ENCODE measurements at places on chromosomes 13 and 19.

DNA sequence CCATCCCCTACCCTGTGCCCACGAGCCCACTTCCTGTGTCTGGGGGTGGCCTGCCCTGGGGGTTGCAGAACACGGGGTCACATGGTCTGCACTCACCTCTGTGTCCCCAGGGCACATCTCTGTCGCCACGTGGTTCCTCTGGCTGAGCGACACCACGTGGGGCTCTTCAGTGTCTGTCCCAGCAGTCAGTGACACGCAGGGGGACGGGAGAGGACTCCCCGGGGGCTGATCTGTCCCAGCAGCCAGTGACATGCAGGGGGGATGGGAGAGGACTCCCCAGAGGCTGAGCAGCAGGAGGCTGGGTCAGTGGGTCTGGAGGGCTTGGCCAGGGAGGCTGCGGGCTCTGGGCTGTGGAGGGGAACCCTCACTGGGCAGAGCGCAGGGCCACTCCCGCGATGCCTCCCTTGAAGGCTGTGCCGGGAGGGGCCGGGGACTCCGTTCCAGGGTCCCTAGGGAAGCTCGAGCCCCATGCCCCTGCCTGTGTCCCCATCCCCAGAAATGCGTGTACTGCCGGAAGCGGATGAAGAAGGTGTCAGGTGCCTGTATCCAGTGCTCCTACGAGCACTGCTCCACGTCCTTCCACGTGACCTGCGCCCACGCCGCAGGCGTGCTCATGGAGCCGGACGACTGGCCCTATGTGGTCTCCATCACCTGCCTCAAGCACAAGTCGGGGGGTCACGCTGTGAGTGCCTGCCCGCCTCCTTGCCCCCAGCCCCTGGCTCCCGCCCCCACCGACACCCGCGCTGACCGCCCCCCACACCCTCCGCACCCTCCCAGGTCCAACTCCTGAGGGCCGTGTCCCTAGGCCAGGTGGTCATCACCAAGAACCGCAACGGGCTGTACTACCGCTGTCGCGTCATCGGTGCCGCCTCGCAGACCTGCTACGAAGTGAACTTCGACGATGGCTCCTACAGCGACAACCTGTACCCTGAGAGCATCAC lies 174.8 kb downstream of the KDM4B start:
- no peak for DNase-seq

- peak; percentile 69 for DNase-seq
These were observed 1.0 kb downstream of the SMIM24 start for GRCh38 chr19:3479177-3479833.

- peak; percentile 26 for DNase-seq
These were observed 4.3 kb upstream of the DUXA start for GRCh38 chr19:57171551-57172081.

DNA sequence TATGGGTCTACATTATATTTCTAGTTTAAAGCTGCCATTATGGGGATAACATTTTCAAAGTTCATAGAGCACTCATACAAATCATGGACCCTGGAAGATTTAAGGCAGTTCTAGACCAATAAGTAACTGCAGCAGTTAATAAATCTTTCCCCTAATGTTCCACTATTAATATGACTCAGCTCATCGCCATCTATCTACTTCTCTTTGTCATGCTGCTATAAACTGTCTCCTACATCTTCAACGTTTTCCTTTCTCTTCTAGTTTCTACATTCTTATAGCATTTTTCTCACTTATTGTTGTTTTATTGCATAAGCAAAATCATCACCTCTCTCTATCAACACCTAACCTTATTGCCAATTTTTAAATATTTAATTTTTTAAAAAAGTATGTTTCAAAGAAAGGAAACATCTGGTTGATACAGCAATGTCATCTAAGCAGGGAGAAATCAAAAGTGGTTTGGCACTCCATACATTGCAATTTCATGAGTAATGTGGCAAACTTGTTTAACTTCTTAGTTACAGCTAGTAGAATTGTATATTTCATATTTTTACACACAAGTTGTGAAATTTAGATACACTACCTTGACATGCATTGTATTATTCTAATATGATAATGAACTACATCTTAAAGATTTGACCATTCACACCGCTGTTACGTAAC lies 1500.4 kb upstream of the MIR17HG start:
- no peak for DNase-seq

DNA sequence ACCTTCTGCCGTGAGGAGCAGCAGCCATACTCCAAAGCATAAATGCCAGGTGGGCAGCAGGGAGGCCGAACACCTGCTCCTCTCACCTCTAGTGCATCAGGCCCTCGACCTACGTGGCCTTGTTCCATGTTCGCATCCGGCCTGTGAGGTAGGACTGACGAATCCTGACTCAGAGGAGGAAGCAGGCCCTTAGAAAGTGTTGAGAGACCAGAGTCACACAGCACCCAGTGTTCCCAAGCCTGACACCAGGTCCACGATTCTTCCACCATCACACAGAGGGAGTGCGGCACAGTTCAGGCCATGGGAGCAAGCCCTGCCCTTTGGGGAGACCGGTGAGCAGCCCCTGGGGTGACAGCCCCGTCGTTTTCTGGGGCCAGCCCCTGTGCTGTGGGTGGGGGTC lies 14.7 kb downstream of the ATP12A start:
- DNase-seq: no peak

- no peak for DNase-seq
These were observed 91.0 kb downstream of the COL4A1 start for GRCh38 chr13:110216006-110216397.

- DNase-seq: no peak
These were observed 144.9 kb downstream of the MIPEP start for GRCh38 chr13:23744315-23744714.

DNA sequence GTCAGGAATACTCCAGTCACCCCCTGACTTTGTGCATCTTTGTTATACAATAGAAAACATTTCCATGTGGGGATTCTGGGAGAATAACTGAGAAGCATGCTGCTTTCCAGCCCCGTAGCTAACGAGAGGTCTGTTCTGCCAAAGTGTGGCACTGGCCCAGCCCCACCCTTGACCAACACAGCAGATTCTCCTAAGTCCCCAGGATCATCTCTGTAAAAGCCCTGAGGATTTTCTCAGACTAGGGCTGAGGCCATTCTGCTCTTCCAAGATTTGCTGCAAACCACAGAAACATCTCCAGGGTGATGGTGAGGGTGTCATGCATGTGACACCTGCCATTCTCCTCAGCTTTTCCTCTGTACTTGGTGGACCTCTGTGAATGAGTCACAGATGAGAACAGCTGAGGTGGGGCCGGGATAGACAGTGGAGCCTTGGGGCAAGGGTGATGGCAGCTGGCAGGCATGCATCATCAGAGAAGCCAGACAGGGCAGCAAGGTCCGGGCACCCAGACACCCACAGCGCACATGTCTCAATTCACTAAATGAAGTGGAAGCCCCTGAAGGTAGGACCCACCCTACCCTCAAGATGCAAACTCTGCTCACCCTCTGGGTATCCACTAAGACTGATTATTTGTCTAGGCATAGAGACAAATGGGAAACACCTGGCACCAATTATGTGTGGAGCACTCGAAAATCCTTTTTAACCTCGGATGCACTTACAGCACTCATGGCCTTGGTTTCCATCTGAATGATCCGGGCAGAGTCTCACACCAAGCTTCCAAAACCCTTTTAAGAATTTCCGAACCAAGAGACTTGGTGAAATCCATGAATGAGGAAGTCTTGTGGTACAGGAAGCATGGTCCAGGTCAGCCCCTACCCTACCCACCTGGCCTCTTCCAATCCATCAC lies 20.1 kb upstream of the DOCK9 start:
- no peak for DNase-seq

DNA sequence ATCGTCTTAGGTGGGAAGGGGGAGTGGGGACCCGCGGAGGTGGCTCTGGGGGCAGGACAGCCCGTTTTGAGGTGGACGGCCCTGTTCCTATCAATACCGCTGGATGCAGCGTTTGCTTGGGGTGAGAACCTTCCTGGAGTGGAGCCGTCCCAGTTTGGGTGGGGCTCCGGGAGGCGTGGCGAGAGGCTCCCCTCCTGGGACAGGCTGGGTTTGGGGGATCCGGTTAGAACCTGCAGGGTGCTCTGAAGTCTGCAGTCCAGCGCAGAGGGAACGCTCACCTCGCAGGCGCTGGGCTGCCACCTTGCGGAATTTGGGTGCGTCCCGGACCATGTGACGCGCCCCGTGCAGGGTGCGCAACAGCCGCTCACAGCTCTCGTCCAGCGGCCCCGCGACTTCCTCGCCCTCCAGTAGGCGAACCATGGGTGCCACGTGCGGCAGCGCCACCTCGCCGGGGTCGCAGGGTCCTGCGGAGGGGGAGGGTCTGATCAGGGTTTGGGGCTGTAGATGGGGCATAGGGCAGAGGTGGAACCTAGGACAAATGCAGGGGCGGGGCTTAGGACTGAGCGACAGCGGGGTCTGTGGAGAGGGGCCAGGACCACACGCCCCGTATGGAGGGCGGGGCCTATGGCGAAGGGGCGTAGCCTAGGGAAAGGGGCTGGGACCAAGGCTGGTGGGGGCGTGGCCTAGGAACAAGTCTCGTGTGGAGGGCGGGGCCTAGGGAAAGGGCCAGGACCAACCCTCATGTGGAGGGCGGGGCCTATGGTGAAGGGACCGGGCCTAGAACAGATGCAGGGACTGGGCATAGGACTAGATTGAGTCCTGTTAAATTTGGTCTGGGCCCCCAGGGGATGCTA lies 13.8 kb downstream of the SH2D3A start:
- DNase-seq: peak; percentile 93

- DNase-seq: no peak
These were observed 767.4 kb downstream of the SLITRK6 start for GRCh38 chr13:85031771-85032170.

- no peak for DNase-seq
These were observed 30.8 kb downstream of the CBY2 start for GRCh38 chr13:45732916-45733315.

DNA sequence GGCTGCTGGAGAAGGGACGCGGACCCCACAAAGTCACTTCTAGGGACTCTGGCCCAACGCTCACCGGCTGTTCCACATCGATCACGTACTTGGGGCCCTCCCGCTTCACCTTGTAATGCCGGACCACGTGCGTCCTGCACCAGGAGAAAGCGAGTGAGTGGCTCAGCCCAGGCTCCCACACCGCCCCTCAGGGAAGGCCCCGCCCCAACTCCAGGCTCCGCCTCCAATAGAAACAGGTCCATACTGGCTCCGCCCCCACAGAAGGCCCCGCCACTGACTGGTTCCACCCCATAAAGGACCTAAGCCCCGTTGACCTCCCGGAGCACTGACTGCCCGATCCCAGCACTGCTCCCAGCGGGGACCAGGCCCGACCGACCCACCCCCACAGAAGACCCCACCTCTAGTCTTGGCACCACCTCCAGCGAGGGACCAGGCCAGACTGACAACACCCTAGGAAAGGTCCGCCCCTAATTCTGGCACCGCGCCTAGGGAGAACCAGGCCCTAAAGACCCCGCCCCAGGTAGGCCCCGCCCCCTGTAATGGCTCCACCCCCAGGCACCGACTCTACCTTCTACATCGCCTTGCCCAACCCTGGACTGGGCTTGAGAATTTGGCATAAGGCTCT lies 11.3 kb downstream of the STAP2 start:
- peak; percentile 91 for DNase-seq

DNA sequence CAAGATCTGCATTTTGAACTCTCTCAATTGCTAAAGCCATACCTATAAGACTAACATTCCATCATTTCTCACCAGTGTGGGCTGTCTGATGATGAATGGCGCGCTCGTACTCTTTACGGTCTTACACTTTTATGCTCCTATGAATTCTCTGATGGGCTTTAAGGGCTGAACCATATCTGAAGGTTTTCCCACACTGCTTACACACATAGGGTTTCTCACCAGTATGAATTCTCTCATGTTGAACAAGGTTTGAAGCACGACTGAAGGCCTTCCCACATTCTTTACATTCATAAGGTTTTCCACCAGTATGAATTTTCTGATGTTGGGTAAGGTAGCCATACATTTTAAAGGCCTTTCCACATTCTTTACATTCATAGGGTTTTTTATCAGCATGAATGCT lies 18.8 kb upstream of the ZNF607 start:
- no peak for DNase-seq

- DNase-seq: no peak
These were observed 186.6 kb upstream of the SLITRK6 start for GRCh38 chr13:85985797-85986196.

- no peak for DNase-seq
These were observed 146.9 kb upstream of the UFM1 start for GRCh38 chr13:38202740-38203139.

DNA sequence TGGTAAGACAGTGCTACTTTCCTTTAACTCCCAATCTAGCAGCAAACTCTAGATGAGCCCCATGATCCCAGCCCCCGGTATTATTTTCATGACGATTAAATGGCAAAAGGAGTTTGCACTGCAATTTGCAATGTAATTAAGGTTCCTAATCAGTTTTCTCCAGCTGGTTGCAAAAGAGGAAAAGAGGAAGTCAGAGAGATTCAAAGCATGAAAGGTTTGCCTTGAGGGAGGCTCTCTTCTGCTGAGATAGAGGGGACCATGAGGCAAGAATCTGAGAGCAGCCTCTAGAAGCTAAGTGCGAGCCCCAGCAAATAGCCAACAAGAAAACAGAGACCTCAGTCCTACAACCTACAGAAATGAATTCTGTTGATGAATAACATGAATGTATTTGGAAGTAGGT lies 527.1 kb downstream of the UQCRFS1 start:
- DNase-seq: no peak

DNA sequence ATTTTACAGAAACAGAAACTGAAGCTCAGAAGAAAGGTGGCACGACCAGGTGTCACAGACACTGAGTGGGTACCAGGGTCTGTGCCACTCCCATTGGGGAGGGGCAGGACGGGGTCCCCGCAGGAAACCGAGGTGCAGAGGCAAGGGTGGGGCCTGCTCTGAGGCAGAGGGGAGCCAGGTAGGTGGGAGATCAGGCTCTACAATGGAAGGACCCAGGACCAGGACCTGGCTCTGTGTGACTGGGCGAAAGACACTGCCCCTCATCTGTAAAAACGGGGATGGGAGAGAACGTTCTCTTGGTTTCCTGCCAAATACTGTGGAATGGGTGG lies 2.8 kb downstream of the PTGIR start:
- no peak for DNase-seq

DNA sequence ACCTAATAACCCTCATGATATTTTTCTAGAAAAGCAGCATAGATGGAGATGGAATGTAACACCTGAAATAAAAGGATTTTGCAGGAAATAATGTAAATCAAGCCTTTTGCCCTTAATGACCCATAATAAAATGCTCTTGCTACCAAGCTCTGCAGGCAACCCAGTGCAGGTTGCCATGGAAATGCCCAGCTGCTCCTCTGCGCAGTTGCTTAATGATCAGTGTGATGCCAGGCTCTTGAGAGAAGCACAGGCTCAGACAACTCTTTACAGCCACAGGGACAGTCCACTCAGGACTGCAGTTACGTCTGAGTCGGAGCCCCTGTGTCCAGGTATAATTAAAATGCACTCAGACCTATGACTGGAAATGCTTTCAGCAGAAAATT lies 165.5 kb downstream of the LACC1 start:
- DNase-seq: no peak

All from activated T-cell treated with anti-CD3 and anti-CD28 coated beads, Interleukin-2, amount 50 U/mL, for 48 hours (primary cell).